Effector memory CD8-positive, alpha-beta T cell (primary cell): ENCODE measurements at places on chromosomes 2 and 18.

DNA sequence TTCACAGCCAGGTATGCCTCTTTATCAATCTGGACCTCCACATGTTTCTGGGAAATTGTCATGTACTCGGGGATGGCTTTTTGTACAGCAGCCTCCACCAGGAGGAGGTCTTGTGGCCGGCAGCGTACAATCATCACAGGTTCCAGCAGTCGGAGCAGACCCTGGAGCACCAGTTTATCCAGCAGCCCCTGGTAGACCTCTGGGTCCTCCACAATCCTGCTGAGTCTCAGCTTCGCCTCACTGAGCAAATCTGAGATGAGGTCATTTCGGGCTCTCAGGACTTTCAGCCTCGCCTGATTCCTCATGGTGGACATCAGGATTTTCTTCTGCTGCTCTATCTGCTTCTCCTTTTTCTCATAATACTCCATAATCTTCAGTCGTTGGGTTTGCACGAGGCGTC, 32.8 kb downstream of the TMEM247 start:
- H3K36me3 ChIP-seq: no peaks in the 10 kb centered on the region
- no peak overlapping the region for H3K4me3 ChIP-seq
- H3K27me3 ChIP-seq: no peaks in the 10 kb centered on the region
- H3K4me1 ChIP-seq: peaks cover 6% of the 10 kb centered on the region

- peaks cover 1% of the 10 kb centered on the region for H3K4me1 ChIP-seq
- no peaks in the 10 kb centered on the region for H3K36me3 ChIP-seq
- H3K27ac ChIP-seq: no peak overlapping the region
- peaks cover 7% of the 10 kb centered on the region for H3K27me3 ChIP-seq
- H3K4me3 ChIP-seq: no peak overlapping the region
- no peak for DNase-seq
Observed at GRCh38 chr18:12278741-12279682, 24.9 kb downstream of the CIDEA start.

DNA sequence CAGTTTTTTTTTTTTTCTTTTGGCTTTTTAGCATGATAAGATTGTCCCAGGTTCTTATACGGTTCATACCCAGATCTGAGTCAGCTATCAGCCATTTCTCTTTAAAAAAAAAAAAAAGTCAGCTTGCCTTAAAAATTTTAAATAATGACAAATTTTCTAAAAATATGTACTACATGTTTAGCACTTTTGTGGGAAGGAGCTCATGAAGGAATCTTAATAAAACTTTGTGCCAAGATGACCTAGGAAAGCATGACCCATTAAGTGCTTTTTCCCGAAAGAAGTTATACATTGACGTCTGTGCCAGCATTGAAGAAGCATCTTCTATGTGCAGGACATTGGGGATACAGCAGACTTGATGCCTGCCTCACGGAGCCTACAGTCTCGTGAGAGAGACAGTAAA, 4.5 kb upstream of the RBMS1 start:
- H3K4me1 ChIP-seq: no peaks in the 10 kb centered on the region
- no peak overlapping the region for H3K27ac ChIP-seq
- no peaks in the 10 kb centered on the region for H3K27me3 ChIP-seq
- no peak overlapping the region for H3K4me3 ChIP-seq
- H3K36me3 ChIP-seq: peaks cover 10% of the 10 kb centered on the region

DNA sequence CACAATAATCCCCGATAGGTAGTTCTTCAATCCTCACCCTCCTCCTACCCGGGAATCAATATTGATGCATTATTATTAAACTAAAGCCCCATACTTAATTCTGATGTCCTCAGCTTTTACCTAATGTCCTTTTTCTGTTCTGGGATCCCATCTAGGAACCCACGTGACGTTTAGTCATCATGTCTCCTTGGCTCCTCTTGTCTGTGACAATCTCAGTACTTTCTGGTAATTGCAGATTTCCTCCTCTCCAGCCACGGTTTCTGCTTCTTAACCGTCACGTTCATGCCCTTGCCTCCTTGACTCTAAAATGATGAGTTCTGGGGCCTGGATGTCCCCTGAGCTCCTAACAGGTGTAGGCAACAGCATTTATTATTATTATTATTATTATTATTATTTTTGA, 2.9 kb upstream of the DGKD start:
- peaks cover 10% of the 10 kb centered on the region for H3K27me3 ChIP-seq
- H3K27ac ChIP-seq: no peak overlapping the region
- H3K4me3 ChIP-seq: no peak overlapping the region
- DNase-seq: no peak
- H3K4me1 ChIP-seq: peaks cover 27% of the 10 kb centered on the region
- H3K36me3 ChIP-seq: peaks cover 14% of the 10 kb centered on the region

- no peak for DNase-seq
- H3K36me3 ChIP-seq: no peaks in the 10 kb centered on the region
- H3K4me3 ChIP-seq: no peak overlapping the region
- no peak overlapping the region for H3K27ac ChIP-seq
Observed at GRCh38 chr18:74689251-74689650, 91.6 kb downstream of the ZNF407 start.
